ENCODE measurements at places on chromosomes 6 and 20.

DNA sequence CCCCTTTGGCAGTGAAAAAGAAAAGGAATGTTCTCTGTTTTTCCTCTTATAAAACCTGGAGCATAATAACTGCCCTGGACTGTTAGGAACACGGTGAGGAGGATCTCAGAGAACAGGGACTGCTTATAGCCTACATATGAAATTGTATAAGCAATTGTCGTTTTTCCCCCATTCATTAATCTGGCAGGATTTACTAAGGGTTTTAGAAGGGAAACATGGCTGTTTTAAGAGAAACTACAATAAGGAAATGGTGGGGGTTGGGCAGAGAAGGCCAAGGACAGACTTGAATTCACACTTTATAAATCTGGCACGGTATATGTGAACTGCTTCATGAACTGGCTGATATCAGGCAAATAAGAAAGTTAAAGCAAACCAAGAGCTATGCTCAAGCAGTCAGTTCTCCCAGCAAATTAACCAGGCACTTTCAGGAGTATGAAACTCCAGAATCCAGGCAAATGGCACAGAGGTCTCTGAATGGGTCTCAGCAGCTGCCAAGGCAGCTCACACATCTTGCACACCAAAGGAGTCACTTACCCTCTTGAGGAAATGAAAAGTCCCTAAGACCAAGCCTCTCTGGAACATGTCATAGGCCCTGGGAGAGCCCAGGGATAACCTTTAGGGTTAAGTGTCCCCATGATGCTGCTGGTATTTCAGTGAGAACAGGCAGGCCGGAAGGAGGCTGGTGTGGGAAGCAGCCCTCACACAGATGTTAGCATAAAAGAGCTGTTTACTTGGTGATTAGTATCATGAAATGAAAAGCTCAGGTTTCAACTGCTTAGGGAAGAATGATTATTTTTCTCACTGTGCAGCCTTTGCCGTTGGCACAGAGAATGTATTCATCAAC lies 260.5 kb upstream of the MARCKS start:
- no peak for DNase-seq

DNA sequence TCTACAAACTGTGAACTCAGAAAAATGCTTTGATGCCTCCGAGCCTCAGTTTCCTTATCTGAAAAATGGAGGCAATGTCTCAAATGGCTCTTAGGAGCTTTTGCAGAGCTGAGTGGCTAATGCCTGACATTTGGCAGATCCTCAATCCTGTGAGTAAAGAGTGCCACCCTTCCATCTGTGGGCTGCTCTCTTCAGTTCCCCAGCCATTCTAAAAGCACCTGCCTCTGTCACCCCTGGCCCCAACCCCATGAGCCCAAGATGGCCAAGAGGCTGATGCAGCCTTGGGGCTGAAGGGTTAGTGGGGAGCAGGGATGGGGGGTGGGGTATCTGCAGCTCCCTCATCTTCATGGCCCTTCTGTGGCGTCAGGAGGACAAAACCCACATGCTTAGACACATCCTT lies 14.5 kb upstream of the GUCA1A start:
- no peak for DNase-seq

DNA sequence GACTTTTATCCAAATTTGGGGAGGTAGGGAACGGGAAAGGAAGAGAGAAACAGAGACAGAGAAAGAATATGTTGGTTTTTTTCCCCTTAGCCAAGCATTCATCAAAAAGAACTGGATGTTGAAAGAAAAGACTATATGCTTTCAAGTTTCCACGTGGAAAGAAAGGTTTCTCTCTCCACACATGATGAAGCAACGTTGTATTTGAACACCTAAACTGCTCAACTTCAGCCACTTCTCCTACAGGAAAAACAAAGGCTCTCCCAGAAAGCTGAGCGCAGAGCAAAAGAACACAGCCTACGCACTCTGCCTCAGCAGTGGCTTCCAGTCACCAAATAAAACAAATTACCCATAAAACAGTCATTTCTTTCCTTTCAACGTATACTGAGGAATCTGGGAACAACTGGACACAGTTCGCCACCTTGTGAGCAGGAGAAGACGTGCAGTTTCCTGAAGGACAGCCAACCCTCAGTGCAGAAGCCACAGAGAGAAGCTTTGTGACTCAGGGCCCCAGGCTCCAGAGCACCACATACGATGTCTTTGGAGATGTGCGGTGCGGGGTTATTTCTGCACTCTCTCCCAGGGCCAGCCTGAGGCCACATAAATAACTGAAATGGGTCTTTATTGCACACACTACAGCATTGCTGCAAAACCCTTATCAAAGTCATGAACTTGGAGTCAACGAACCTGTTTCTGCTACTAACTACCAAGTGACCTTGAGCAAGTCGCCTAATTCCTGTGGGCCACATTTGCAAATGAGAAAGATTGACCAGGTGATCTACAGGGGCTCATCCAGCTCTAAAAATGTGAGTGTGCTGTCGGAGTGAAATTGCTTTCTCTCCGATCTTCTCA lies 10.1 kb downstream of the IL17F start:
- DNase-seq, result no peak

DNA sequence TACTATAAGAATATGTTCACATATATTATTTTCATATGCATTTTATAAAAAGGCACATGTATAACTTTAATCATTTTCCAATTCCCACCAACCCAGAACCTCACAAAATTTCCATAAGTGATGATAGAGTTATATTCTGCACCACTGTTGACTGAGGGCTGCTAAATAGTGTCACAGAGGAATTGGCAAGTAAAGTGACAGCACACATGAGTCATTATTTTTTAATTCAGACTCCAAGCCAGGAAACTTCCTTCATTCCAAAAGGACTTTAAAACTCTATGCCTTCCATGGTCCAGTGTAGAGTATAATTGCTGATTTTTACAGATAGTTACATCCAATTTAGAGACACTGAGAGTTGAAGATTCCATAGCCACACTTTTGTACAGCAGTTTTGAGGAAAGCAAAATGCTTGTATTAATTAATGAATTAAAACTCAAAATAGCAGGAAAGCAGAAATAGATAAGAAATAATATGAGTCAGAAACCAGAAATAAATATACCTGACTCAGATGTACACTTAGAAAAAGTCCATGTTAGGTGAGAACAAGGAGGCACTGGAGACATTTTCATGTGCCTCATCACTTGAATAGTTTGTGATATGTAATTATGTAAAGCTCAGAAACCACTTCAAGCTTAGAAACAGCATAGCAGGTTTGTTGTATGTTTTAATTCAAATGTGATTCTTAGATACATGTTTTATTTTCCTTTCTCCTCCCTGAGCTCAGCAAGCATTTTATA lies 425.2 kb upstream of the OPRM1 start:
- DNase-seq, result no peak

GRCh38 chr6:34308483-34308882 lies 59.7 kb upstream of the SMIM29 start:
- no peak for DNase-seq

- no peak for DNase-seq
Measured at GRCh38 chr6:46137387-46137786, 7.6 kb downstream of the ENPP4 start.

GRCh38 chr20:5643936-5644335 lies 106.3 kb upstream of the SHLD1 start:
- no peak for DNase-seq

- DNase-seq, result no peak
Measured at GRCh38 chr6:3610206-3610605, 141.3 kb downstream of the PXDC1 start.

DNA sequence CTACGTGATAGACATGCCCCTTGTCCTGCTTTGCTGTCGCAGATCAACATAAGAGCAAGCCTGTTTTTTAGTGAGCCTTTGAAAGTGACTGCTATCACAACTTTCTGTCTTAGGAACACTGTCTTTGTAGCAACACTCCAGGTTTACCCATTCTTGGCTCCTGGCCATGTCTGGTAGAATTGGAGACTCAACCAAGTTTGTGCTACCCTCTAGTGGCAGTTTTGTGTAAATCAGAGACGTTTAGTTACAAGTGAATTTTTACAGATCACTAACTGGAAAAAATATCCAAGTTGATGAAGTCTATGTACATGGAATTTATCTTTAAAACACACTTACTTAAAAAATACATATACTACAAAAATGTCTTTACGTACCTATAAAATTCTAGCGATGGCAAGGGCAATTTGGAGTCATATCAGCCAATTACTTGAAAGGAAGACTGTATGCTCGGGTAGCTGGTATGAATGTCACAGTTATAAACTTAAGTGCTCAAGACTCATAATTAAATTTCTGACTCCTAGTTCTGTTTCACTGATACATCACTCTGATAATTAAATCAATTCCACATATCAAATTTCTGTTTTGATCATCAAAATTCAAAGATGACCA lies 101.4 kb downstream of the ADGB start:
- no peak for DNase-seq
